CD4-positive, alpha-beta T cell treated with Interferon alpha-2 for 1 hour (primary cell): ENCODE measurements at places on chromosomes 3 and 15.

- DNase-seq = peak; percentile 33
Measured at GRCh38 chr15:51647128-51647562, 24.6 kb upstream of the DMXL2 start.

DNA sequence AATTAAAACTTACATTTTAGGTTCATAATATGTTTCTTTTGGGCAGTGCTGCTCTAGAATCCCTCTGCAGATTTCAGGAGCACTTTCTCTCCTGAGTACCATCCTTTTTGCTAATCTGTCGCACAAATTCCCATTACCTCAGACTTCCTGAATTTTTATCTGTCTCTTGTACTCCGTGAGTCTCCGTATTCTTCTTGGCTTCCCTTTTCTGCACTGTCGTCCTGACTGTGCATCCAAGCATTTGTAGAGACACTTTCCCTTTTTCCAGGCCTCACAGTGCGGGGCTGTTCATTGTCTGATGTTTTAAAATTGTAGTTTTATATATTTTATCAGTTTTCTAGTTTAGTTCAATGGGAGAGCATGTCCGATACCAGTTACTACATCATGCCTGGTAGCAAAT, 27.3 kb downstream of the MEF2A start:
- no peak for DNase-seq

GRCh38 chr3:62378311-62378789, 5.0 kb upstream of the FEZF2 start:
- no peak for DNase-seq

DNA sequence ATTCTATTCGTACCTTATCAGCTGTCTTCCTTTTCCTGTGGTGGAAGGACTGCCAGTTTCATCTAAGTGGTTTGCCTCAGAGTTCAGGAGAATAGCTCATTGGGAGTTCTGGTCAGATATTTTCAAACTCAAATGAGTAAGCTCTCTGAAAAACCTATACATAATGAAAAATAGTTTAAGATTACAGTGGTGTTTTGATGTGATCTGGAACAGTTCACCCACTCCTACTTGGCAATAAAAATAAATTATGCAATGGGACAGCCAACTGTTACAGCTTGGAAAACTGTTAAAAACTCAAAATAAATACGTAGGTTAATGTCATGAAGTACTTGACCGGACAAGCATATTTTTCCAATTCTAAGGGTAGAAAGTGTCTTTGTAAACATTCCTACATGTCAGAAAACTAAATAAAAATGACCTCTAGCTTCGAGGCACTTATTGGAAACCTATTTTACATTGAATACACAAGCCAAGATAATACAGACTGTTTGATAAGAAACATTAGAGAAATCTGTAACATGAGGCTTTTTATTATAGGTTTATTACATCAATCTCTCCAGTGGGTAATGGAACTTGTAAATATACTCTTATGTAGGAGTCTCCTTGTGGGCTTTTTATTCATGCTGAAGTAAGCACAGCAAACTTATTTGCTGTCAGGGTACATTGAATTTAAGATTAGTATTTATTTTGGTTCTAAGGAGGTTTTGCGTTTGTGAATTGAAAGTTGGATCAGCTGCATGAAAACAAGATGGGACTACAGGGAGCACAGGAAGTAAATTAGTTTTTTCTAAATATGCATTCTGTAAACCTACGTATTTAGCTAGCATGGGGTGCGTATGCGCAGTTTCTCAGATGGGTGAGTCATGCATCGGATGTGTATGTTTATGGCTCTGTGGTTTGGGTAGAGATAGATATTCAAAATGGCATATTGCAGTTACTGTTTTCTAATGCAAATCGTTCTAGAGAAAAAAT, 453.1 kb downstream of the IL5RA start:
- DNase-seq = no peak

- no peak for DNase-seq
Measured at GRCh38 chr15:77285057-77285997, 134.6 kb downstream of the PEAK1 start.

DNA sequence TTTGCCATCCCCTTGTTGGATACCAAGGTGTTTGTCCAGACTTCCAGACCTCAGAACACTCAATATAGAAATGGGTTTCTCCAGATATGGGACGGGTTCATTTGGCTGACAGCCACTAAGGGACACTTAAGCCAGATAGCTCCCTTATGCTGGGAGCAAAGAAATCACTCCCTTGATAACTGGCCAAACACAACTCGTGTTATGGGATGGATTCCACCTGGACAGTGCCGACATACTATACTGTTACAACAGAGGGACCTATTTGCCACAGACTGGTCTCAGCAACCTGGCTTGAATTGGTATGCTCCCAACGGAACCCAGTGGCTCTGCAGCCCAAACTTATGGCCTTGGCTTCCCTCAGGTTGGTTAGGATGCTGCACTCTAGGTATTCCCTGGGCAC, 114.0 kb upstream of the PLCL2 start:
- DNase-seq = no peak

DNA sequence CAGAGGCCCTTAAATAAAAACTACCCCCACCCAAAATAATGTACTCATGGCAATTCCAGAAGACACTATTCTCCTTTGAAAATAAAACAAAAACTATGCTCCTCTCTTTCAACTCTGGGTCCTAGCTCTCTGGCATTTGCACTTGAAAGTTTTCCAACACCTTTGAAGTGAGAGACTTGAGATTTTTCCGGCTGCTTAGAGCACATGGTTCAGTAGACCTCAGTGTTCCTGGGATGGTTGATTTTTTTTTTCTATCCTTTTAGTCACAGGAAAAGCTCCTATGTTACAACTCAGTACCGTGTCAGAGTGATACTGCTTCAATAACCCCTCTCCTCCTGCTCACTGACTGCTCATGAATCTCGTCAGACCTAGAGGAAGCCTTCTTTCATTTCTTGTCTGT, 118.3 kb upstream of the TUSC7 start:
- no peak for DNase-seq

- no peak for DNase-seq
Measured at GRCh38 chr3:66989241-66989640, 8.9 kb upstream of the KBTBD8 start.

DNA sequence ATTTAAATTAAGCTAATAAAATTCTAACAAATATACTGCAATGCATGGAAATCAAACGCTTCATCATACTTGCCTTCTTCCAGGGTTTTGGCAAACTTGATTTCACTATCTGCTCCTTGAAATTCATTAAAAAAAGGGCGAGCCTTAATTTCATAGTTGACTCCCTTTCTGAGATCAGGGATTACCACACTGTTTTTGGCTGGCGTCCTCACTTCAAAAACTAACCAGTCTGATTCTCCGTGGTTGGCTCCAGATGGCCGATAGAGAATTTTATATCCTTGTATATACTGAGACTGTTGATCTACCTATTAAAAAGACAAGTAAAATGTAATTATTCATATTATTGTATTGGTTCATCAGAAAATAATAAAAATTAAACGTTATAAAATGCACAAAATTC, 1106.8 kb downstream of the ROBO1 start:
- DNase-seq = no peak

DNA sequence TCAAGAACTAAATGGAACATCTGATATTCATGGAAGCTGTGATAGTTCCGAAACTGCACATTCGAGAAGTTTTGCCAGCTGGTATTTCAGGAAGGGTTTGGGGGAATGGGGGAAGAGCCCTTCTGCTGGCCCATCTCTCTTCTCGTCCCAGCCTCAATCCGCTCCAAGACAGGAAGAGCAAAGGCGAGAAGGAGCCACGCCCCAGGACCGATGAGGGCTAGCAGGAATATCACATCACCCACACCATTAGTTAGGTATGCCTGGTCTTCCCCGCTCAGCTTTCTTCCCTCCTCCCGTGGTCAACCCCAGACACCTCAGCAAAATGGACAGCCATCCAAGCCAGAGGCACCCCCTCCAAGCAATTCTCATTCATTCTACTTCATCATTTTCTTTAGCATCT, 14.9 kb upstream of the PCSK6 start:
- no peak for DNase-seq

- DNase-seq = no peak
Measured at GRCh38 chr15:38066612-38067011, 132.2 kb downstream of the TMCO5A start.

- DNase-seq = no peak
Measured at GRCh38 chr15:89566181-89566580, 9.1 kb upstream of the TICRR start.

GRCh38 chr3:197881270-197881969, 68.6 kb upstream of the RPL35A start:
- no peak for DNase-seq

GRCh38 chr3:189267981-189268613, 96.3 kb downstream of the TPRG1 start:
- DNase-seq = no peak

- DNase-seq = no peak
Measured at GRCh38 chr3:156973954-156974353, 147.8 kb downstream of the LEKR1 start.

- DNase-seq = no peak
Measured at GRCh38 chr3:79361748-79362378, 405.9 kb downstream of the ROBO1 start.

DNA sequence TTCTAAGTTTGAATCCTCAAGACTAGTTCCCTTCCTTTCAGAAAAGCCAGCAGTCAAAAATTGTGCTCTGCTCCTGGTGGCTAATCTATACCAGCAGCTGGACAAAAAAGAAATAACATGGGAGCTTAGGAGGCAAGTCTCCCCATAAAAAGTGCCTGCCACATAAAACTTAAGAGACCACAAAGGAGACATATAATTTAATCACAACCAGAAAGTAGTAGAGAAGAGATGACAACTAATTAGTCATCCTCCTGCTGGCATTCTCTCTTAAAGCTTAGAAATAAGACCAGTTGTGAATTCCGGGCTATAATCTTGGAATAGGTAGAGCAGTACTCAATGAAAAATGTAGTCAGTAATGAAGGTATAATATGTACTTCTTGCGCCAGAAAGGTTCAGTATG, 20.2 kb upstream of the IMPG2 start:
- no peak for DNase-seq

DNA sequence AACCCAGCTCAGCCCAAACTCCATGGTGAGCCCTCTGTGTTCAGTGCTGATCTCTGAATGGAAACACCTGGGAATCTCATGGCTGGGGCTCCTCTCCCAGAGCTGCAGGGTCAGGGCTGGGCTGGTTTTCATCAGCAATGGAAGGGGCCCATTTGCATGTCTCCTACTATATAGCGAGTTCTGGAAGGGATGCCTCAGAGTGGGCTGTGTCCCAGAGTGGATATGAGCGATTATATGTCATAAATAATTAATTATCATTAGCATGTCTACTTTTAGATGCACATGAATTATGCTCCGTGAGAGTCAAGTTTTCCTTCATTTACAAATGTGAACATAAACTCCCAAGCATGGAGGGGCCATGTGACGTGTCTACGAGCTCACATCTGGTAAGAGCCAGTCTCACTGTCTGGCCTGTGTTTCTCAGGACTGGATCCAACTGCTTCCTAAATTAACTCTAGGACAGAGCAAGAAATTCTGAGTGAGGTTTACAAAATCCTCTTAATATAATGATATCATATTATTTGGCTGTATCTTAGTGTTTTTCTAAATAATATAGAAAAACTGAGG, 553.4 kb downstream of the GOLGA6L6 start:
- DNase-seq = no peak

- no peak for DNase-seq
Measured at GRCh38 chr15:43283526-43283925, 16.8 kb upstream of the TGM5 start.

DNA sequence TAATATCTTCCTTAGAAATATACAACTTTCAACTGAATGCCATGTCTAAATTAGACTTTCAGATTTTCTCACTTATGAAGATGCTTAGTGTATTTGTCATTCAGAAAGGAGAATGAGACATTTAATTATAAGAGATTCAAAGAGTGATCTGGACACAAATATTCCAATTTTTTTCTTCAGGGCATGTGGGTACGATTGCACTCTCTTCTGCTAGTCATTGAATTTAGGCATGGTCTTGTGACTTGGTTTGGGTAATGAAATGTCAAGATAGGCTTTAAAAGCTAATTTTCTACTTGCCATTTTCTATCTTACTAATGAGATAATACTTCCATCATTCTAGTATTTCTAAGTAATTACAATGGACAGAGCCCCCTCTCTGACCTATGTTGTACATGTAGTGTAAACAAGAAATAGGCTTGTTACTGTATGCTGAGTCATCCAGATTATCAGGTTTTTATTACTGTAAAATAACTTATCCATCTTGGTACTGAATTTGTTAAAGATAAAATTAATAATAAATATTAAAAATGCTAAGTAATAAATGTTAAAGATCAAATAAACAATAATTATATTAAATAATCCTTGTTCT, 770.8 kb upstream of the BCHE start:
- no peak for DNase-seq

DNA sequence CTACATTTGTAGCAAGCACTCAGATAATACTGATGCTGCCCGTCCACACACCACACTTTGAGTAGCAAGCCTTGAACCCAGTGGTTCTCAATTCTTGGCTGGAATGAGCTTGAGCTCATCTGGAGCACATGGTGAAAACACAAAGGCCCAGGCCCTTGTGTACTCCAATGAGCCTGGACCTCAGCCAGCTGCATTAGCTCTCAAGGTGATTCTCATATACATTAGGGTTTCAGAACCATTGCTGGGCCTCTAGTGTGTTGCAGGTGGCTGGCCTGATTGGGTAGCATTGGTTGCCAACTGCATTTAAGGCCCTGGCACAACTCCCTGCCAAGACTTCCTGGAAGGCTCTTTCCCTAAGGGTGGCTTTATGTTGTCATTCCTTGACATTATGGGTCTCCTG, 23.4 kb upstream of the ZFAND6 start:
- DNase-seq = no peak

- no peak for DNase-seq
Measured at GRCh38 chr15:66038387-66039116, 169.3 kb downstream of the RAB11A start.

DNA sequence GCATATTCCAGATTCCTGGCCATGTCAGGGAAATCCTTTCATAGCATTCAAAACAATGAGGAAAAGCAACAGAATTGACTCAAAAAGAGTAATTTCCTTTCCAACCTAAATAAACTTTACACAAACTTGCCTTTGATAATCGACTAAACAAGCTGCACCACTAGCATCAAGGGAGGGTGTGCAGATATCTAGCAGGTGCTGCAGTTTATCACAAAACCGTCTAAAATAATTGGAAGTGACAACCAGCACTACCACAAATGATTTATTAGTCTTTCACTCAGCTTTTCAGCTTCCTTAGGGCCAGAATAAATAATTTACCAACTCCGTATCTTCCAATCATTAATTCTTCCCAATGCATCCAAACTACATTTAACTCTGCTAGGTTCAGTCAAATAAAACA, 71.7 kb downstream of the TBC1D5 start:
- no peak for DNase-seq

DNA sequence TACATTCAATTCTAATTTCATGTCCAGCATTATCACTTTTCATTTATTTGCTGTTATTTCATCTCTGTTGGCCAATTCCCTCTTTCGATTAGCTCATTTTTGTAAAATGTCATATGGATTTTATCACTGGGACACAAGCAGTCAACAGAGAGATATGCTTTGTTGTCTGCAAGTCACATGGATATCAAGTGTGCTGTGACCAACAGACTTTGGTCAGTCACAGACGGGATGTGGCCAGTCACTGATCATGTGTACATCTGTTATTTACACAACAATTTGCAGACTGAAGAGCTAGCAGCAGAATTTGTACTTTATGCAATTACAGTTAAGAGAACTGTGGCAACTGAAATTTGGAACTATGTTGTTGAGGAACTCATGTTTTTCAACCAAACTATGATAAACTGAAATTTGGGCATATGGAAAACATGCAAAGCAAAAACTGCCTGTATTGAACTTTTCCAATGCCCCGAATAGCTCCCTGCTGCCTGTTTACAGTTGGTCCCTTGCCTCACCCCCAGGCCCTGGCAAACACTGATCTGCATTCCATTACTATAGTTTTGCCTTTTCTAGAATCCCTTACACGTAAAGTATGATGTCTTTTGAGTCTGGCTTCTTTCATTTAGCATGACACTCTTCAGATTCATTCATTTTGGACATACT, 104.4 kb downstream of the RPL22L1 start:
- no peak for DNase-seq
